G401 (cell line): ENCODE measurements at places on chromosomes 1 and 21. TPM values are rescaled to one million over a fixed set of nuclear protein-coding genes. Genes with fewer than 3 reads are reported as not detected.

GNAT2 gene
- not detected in 2 replicates for total RNA-seq

CNR2 gene
- total RNA-seq, result not detected in 2 replicates

CFAP141 gene
- total RNA-seq, result not detected in 2 replicates

GPR52 gene
- not detected in 2 replicates for total RNA-seq

KDF1 gene
- not detected in 2 replicates for total RNA-seq

TBX15 gene
- 7.0 and 8.1 TPM in 2 replicates for total RNA-seq

KCNE1 gene
- 0.14 and 0.18 TPM in 2 replicates for total RNA-seq

HMCN1 gene
- total RNA-seq, result 14.9 and 16.2 TPM in 2 replicates

S100B gene
- total RNA-seq, result not detected in 2 replicates

S100A5 gene
- 1.5 and 15.4 TPM in 2 replicates for total RNA-seq

RGS18 gene
- total RNA-seq, result not detected in 2 replicates

TEKT2 gene
- 0.12 TPM in 1 of 2 replicates, not detected in the other for total RNA-seq

SELL gene
- 0.06 TPM in 1 of 2 replicates, not detected in the other for total RNA-seq

EXTL1 gene
- total RNA-seq, result 88.2 and 101 TPM in 2 replicates

GCSAML gene
- not detected in 2 replicates for total RNA-seq

CLCA4 gene
- not detected in 2 replicates for total RNA-seq

TSTD1 gene
- total RNA-seq, result not detected in 2 replicates
